CD4-positive, alpha-beta T cell treated with Interleukin-10 for 1 hour (primary cell): ENCODE measurements at places on chromosomes 13 and 19.

- DNase-seq, result no peak
Observed at GRCh38 chr13:62626771-62627170, 1211.1 kb upstream of the PCDH20 start.

- DNase-seq, result no peak
Observed at GRCh38 chr13:51862957-51863356, 1.2 kb downstream of the CCDC70 start.

DNA sequence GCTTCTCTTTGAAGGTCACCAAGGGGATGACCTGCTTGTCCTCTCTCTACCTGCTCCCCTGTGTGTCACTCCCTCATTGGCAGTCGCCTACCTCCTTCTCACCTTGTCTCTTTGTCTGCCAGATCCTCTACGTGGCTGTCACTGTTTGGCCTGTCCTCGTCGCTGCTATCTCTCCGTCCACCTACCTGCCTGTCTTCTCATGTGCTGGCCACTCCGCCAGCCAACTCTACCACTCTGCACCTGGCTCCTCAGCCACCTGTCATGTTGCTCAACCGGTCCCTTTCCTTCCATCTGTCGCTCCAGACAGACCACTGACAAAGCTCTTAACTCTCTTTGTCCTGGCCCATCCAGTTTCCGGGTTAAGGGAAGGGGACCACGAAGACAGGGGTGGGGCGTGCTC, at the start of gene KLK12:
Gene KLK12, minus strand, starts transcription at position 299 of the 400 bp plus-strand sequence. CDS start 381 bp downstream, outside the sequence.
- DNase-seq, result no peak

DNA sequence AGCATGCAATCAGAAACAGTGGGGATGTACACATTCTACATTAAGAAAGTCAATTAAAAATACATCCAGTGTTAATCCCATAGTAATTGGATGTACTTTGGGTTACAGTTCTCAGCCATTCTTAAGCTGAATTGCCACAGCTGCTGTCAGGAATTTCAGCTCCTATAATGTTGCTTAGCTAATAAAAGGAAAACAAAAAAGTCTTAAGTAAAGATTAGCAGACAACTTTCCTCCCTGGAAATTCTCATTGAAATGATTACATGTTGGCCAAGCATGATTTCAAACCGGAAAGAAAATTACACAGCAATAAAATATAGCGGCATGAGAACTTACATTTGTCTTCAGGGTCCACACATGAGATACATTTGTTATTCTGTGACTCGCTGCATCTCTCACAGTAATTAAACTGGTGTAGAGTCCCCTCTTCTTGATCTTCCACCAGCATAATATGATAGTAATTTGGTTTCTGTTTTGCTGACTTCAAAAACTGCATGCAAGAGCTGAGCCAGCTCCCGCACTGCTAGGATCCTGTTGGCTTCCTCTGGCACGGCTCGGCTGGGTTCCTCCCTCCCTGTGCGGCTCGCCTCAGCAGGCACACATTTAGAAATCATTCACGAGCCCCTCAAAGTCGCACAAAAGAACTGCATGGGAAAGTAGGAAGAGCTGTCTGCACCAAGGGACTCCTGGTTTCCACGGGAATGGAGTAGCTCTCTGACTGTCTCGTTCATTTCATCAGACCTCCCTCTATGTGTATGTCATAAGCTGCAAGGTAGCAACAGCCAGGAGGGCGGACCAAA, at the start of gene HTR2A:
Gene HTR2A, minus strand, starts transcription at position 713 of the 797 bp plus-strand sequence. CDS start 1,147 bp downstream, outside the sequence.
- DNase-seq, result no peak

DNA sequence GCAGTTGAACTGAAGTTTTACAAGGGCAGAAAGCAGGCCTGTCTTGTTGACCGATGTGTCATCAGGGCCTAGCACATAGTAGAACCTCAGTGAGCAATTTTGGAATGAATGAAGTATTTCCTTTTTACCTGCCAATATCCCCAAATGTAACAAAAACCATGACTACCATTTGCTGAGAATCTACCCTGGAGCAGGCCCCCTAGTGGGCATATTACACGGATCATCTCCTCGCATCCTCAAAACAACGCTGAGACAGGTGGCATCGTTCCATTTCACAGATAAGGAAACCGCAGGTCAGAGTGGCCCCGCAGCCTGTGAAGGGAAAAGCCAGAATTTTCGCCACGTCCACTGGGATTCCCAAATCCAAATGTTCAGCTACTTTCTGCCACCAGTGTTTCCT, 77.9 kb downstream of the CACNA1A start:
- peak; percentile 12 for DNase-seq

DNA sequence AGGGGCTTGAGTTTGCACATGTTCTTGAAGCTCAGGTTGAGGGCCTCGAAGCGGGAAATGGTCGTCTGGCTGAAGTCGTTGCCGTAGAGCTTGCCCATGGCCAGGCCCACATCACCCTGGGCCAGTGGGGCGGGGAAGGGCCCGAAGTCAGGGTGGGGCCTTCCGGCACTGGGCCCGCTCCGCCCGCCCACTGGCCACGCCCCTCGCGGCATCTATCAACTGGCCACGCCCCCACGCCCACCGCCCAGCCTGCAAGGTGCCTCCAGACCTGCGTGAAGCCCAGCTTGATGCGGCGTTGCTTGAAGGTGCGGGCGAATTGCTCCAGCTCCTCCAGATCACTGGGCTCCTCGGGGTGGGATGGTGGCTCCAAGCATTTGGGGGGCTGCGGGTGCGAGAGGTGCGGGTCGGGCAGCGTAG, 19.9 kb downstream of the ZNF574 start:
- no peak for DNase-seq

GRCh38 chr13:30829145-30829832, 76.8 kb upstream of the MEDAG start:
- DNase-seq, result no peak

- DNase-seq, result peak; percentile 45
Observed at GRCh38 chr19:49151267-49152118, 3.7 kb downstream of the HRC start.

DNA sequence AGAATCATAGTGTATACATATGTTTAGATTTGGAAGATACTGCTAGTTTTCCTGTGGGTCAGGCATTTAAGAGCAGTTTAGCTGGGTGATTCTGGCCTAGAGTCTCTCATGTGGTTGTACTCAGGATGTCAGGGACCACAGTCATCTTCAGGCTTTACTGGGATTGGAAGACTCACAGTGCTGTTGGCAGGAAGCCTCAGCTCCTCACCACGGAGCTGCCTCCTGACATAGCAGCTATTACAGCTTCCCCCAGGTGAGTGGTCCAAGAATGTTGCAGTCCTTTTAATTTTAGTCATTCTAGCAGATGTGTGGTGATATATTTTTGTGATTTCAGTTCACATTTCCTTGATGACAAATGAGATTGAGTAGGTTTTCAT, 16.9 kb upstream of the GPR18 start:
- peak; percentile 64 for DNase-seq

DNA sequence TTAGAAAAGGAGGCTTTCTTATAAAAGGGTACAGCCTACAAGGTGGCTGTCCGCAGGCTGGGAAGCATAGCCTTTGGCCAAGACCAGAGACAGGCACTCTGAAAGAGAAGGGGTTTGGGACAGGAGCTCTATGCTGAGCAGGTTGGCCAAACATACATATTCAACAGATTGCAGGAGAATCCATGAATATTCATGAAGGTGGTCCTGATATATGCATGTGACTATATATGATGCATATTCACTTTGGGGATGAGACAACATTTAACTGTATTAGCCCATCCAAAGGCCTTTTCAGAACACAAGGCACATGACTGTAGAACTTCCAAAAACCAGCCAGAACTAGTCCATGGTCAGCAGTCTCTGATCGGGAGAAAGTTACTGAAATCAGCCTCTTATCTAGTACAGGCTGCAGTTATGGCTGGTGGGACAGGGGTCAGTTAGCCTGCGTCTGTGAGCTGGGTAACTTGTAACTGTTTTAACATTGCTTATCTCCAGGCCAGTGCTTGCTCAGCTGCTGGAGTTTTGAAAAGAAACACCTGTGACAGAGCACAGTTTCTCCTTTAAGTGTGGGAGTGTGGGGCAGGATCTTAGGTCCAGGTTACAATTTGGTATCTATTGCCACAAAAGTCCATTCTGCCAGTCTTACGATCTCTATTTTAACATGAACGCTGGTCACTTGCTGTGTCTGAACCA, 924.2 kb downstream of the UQCRFS1 start:
- DNase-seq, result no peak

GRCh38 chr19:48511800-48512503, at the start of gene LMTK3:
Gene LMTK3 (minus strand): TSS chr19:48511835. CDS start chr19:48511576, 259 bp downstream.
- DNase-seq, result peak; percentile 94

DNA sequence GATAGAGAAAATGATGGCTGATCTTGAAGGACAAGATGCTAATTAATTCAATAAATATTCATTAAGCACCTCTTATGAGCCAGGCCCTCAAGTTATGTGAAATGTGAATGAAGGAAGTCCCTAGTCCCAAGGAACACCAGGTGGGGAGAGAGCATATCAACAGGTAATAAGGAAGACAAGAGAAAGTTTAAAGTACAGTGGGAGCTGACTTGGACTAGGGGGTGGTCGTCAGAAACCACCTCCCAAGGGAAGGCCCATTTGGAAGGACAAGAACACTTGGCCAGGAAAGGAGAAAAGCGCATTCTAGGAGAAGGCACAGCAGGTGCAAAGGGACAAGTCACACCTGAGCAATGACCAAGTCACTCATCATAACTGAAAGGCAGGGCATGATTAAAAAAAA, 72.7 kb downstream of the DOCK9 start:
- DNase-seq, result no peak

- no peak for DNase-seq
Observed at GRCh38 chr13:51815848-51816247, 11.9 kb upstream of the DHRS12 start.

- no peak for DNase-seq
Observed at GRCh38 chr13:45472171-45472705, 7.5 kb downstream of the COG3 start.
